ENCODE measurements at places on chromosomes 5 and 9. TPM values are rescaled to one million over a fixed set of nuclear protein-coding genes. Genes with fewer than 3 reads are reported as not detected.
A peak's percentile ranks its signal among the peaks of the same experiment; 100 is the strongest.

- H3K27ac ChIP-seq: no peak overlapping the region
- no peaks in the 10 kb centered on the region for H3K36me3 ChIP-seq
These were observed 94.9 kb downstream of the SREK1 start for GRCh38 chr5:66239034-66239433.

DNA sequence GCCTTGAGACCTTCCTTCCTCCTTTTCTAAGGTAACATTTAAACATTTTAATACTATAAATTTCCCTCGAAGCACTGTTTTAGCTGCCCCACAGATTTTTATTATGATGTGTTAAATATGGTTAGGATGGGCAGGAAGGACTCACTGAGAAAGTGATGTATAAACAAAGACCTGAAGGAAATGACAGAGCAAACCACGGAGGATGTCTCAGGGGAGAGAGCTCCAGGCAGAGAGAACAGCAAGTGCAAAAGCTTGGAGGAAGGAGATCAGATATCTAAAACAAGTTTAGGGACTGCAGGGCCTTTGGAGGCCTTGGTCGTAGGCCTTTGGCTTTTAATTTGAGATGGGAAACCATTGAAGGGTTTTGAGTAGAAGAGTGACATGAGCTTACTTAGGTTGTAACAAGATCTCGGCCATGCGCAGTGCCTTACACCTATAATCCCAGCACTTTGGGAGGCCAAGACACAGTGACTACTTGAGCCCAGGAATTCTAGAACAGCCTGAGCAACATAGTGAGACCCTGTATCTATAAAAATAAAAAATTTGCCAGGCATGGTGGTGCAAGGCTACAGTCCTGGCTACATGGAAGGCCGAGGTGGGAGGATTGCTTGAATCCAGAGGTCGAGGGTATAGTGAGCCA is 35.5 kb upstream of the LRRTM2 start:
- no peaks in the 10 kb centered on the region for H3K4me1 ChIP-seq
- no peak overlapping the region for H3K4me3 ChIP-seq
- no peaks in the 10 kb centered on the region for H3K36me3 ChIP-seq

- H3K27ac ChIP-seq: no peak overlapping the region
- H3K4me3 ChIP-seq: no peak overlapping the region
- no peaks in the 10 kb centered on the region for H3K27me3 ChIP-seq
- no peaks in the 10 kb centered on the region for H3K36me3 ChIP-seq
These were observed 65.6 kb downstream of the PSD2 start for GRCh38 chr5:139861021-139861888.

- H3K27ac ChIP-seq: no peak overlapping the region
- H3K4me1 ChIP-seq: no peaks in the 10 kb centered on the region
- no peaks in the 10 kb centered on the region for H3K27me3 ChIP-seq
- DNase-seq: no peak
These were observed 186.4 kb downstream of the NMUR2 start for GRCh38 chr5:152218694-152219093.

- no peaks in the 10 kb centered on the region for H3K4me1 ChIP-seq
- no peak for DNase-seq
- no peaks in the 10 kb centered on the region for H3K27me3 ChIP-seq
These were observed 37.5 kb downstream of the DYNC2I2 start for GRCh38 chr9:128619127-128619526.

DNA sequence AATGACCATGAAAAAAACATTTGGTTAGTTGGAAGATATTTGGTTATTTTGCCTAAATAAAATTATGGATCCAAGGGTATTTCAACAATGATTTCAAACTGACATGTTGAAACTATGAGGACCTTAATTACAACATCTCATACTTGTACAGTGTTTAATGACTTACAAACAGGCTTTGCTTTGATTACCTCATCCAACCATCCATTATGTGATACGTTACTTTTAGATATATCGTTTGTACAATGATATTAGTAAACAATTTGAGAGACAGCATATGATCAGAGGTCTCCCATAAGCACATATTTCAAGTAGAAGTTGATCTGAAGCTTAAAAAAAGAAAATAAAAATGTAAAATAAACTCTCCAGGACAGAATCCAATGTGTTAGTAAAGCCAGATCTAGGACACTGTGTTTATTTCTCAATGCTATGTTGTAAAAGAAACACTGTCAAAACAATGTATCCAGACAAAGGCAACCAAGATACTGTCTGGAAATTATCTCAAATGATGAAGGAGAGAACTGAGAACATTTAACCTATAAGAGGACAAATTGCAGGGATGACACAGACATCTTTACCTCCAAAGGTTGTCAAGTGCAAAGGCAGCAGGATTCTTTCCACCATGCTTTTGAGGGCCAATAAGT is 116.0 kb upstream of the TARS1 start:
- H3K4me3 ChIP-seq: no peak overlapping the region
- H3K27me3 ChIP-seq: no peaks in the 10 kb centered on the region
- no peaks in the 10 kb centered on the region for H3K4me1 ChIP-seq
- H3K27ac ChIP-seq: no peak overlapping the region
- DNase-seq: no peak

DNA sequence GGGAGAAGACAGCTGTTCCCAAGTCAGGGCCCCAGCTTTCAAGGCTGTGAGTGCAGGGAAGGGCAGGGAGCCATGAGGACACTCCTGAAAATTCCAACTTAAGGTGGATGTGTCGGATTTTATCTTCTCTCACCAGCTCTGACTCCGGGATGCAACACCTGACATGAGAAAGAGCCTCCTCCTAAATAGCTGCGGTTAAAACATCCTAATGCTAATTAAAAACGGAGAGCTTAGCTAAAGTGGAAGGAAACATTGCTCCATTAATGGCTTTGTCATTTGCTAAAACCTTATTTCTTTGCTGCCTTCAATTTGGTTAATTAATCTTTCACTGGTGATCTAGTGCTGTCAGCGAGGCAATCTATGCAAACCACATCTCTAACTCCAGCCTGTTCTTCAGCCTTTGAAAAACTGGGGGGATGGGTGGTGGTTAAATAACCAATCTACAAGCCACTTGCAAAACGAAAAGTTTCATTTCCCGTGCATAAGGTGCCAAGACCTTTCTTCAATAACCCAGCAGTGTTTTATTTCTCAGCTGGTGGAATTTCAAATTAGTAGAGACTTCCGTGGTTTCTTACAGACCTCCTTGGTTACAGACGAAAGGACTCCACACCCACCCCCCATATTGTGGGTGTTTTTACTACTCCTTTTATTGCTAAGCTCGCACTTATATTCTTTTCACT is 379.6 kb downstream of the MLLT3 start:
- no peak for DNase-seq
- H3K36me3 ChIP-seq: no peaks in the 10 kb centered on the region
- no peak overlapping the region for H3K27ac ChIP-seq
- no peak overlapping the region for H3K4me3 ChIP-seq
- no peaks in the 10 kb centered on the region for H3K4me1 ChIP-seq

GRCh38 chr9:2157277-2158110 is 142.3 kb downstream of the SMARCA2 start:
- H3K4me1 ChIP-seq: peaks cover 13% of the 10 kb centered on the region
- H3K27ac ChIP-seq: peak overlapping the region; percentile 77
- H3K27me3 ChIP-seq: no peaks in the 10 kb centered on the region
- peak overlapping the region; percentile 31 for H3K4me3 ChIP-seq
- no peaks in the 10 kb centered on the region for H3K36me3 ChIP-seq

- H3K36me3 ChIP-seq: no peaks in the 10 kb centered on the region
- DNase-seq: no peak
- peaks cover 9% of the 10 kb centered on the region for H3K4me1 ChIP-seq
- H3K27me3 ChIP-seq: no peaks in the 10 kb centered on the region
- H3K4me3 ChIP-seq: no peak overlapping the region
These were observed 111.2 kb downstream of the LRRC70 start for GRCh38 chr5:62689599-62690368.

DNA sequence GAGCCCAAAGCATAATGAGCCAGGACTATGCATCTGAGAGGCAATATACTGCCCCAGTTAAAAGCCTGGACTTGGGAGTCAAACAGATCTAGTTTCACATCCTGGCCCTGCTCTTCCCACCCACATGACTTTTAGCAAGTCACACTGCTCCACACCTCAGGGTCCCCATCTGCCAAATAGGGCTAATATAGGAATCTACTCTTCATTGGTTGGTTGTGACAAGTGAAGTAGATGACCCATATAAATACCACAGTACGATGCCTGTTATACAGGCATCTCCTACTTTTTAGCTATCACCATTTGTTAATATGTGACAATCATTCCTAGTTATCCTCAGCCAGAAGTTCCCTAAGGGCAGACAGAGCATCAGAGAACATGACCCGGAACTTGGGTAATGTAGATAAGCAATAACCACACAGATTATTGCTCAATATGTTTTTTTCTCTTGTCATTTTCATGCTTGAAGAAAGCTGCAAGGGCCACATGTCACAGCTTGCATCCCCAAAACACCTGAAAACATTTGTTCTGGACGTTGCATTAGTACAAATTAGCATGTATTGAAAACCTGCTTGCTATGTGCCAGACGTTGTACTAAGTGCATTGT is 20.4 kb downstream of the ADAM19 start:
- H3K27ac ChIP-seq: no peak overlapping the region
- H3K27me3 ChIP-seq: no peaks in the 10 kb centered on the region
- H3K4me3 ChIP-seq: no peak overlapping the region

DNA sequence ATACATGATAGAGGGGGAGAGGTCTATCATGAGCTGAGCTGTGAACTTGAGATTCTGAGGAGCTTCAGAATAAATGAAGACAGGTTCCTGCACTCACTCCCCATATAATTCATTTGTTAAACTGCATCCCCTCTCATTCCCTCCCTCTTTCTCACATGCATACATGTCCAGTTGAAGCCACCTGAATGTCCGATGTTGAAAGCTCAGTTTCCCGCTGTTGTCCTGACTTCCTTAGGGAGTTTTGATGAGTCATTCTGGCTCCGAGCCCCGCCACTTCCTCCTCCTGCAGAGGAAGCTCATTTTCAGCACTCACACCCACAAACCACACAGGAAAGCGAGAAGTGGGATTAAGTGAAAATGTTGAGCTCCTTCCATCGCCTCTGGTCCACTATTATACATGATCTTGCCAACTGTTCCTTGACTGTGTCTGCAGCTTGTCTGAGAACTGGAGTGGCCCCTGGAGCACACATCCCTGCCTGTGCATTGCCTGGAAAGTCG is 121.2 kb downstream of the CEMIP2 start:
- no peak overlapping the region for H3K4me3 ChIP-seq
- peak; percentile 18 for DNase-seq
- no peaks in the 10 kb centered on the region for H3K27me3 ChIP-seq
- no peaks in the 10 kb centered on the region for H3K4me1 ChIP-seq
- H3K27ac ChIP-seq: no peak overlapping the region

GRCh38 chr5:32713361-32713769 is 2.2 kb downstream of the NPR3 start:
- H3K36me3 ChIP-seq: no peaks in the 10 kb centered on the region
- DNase-seq: peak; percentile 23
- H3K27me3 ChIP-seq: no peaks in the 10 kb centered on the region
- H3K4me3 ChIP-seq: no peak overlapping the region
- peaks cover 13% of the 10 kb centered on the region for H3K4me1 ChIP-seq

DNA sequence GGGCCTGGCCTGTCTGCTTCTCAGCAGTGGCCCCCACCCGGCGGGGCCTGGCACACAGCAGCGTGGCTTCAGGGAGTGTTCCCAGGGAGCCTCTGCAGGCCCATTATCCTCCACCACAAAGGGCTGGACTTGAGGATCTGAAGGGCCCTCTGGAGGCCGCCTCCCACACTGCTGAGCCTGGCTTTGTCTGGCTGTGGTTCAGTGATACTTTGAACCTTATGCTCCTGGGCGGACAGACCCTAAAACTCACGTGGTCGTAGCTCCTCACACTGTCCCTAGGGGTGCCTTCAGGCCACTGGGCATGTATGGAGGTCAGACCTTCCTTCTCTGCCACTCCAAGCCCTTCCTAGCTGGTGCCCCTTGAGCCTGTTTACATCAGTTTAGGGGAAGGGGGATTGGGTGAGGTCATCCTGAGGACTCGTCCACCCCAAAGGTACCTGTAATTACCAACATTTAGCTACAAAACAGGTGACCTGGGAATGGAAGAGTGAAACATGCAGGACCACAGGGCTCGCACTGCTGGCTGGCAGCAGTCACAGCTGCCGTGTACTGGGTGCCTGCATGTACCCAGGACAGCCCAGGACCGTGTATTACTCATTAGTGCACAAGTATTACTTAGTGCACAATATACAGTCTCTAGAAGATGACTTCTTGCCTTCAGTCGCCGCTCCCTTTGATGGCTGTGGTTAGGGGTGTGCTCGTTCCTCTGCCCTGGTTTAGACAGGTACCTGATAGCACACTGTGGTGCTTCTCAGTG is 8.5 kb downstream of the GRHPR start:
- peaks cover 4% of the 10 kb centered on the region for H3K36me3 ChIP-seq
- no peak for DNase-seq
- H3K27me3 ChIP-seq: no peaks in the 10 kb centered on the region

SLCO6A1 gene
- total RNA-seq: not detected

CDK7 gene
- total RNA-seq: 54.5 TPM

GRM6 gene
- not detected for total RNA-seq

LSM11 gene
- 2.2 TPM for total RNA-seq

LECT2 gene
- total RNA-seq: not detected

Measured in thyroid gland (tissue), 4 donors.